ENCODE measurements at places on chromosomes 7 and 10.

DNA sequence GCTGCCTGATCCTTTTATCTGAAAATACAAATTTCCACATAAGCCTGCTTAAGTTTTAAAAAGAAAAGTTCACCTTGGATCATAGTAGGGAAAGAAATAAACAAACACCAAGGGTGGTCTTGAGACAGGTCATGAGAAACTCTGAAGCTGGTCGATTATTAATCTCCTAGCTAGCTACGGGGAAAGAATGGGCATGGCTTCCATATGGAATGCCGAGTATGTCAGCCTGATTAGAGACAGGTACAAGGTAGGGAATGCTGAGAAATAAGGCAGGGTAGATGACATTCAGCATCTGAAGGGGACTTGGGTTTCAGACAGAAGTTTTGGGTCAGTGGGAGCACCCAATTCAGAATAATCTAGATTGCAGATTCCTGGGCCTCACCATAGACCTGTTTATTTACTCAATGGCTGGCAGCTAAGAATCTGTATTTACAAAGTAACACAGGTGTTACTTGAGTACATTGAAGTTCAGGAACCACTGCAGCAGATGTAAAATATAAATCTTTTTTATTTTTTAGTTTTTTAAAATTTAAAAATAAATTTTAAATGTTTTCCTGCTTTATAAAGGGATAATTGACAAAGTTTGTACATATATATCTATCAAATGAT is 49.0 kb downstream of the SCIN start:
- DNase-seq: no peak

DNA sequence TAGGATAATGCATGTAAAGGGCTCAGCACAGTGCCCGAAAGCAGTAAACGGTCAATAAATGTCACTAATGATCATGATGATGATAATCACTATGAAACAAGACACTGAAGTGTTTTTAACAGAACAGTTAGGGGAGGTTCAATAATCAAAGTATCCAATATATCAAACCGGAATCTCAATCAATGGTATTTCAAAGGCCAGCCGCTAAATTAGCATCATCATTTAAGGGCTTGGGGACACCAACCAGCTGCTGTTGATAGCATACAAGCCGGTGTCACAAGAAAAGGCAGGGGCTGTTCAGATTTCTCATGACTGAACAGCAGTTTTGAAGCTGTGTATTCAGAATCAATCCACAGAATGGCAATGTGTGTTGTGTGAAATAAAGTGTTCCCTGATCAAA is 316.0 kb upstream of the NPVF start:
- no peak for DNase-seq

DNA sequence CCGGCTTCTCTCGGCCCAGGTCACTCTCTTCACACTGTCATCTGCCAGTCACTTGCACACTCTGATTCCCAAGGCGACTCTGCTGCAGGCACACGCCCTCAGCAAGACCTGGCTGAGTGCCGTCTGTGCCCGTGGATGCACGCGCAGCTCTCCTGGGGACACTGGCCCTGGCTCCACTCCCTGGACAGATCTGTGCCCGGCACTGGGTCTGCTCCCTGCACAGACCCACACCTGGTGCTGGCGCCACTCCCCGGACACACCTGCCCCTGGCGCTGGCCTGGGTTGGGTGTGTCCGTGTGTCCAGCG is 133.2 kb downstream of the DNAJB6 start:
- no peak for DNase-seq

DNA sequence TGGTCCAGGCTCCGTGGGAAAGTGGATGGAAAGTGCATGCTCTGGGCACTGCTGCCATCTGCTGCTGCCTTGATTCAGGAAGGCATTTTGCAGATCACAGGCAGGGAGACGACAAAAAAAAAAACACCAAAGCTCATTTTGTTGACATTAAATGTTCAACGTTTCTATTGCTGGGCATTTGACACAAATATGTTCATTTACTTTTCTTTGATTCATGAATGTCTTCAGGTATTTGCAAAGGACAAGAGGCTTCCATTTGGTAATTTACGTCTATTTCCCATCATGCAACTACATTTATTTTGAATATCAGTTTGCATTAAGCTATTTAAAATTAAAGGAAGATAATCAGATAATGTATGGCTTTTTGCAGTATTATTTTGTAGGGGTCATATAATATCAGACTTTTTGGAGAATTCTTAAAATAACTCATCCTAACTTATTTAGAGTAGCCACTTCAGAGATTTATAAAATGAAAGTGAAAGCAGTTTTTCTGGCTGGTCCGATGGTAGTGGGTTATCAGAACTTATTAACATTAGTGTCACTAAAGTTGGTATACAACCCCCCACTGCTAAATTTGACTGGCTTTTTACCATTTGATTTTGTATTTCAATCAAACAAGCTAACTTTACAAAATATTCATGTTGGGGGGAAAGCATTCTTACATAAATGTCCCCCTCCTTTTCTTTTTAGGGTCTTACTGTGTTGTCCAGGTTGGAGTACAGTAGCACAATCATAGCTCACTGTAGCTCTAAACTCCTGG is 65.3 kb downstream of the PDIA4 start:
- peak; percentile 63 for DNase-seq

GRCh38 chr7:30598121-30598876 is 3.6 kb downstream of the GARS1 start:
- DNase-seq: peak; percentile 43

DNA sequence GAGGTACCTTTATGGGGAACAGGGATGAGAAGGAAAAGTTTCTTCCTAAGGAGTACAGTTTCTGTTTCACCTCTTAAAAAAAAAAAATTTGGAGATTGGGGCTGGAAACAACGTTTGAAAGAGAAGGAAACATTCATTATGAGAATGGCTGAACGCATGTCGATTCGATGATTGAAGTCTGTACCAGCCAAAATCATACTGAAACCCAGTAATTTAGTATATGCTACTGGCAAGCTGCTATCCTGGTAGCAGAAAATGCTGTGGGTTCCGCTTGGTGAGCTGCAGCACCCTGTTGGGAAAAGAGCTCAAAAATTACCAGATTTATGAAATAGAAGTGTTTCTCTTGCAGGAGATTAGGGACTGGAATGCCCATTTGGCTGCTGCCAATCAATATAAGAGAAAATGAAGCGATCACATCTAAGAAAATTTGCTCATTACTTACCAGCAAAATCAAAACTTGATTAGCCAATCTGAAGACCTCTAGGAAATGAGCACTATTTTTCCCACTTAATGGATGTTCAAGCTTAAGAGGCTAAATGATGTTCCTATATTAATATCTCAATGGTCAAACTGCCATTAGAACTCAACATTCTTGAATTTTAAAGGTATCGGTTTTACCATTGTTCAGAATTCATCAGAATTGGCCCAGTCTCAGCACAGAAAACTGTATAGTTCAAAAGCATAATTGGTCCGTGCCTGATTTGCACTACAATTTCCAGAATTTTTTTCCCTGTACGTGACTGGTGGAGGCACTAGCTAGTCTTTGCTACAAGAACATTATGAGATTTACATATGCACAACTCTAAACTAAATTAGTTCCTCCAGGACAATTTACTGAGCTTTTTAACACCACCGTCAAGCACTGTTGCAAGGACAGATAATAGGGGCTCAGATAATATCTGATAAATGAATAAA is 1.2 kb upstream of the ITGB1 start:
- DNase-seq: no peak

GRCh38 chr7:50205011-50205410 is 99.5 kb upstream of the IKZF1 start:
- DNase-seq: no peak

DNA sequence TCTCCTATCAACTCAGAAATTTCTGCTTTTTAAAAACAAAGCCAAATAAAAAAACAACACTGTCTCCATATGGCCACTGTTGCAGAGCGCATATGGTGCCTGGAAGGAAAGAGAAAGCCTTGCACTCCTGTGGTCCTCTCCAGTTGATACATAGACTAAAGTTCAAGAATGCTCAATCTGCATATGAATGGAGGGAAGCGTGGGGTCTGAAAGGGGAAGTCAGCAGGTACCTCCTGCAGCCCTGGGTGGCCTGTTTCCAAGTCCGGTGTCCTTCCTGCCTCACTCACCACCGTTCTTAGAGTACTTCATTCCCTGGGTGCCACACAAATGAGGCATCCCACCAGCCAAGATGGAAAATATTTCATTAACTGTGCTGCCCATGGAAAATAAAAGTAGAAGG is 138.3 kb upstream of the PALS2 start:
- no peak for DNase-seq

DNA sequence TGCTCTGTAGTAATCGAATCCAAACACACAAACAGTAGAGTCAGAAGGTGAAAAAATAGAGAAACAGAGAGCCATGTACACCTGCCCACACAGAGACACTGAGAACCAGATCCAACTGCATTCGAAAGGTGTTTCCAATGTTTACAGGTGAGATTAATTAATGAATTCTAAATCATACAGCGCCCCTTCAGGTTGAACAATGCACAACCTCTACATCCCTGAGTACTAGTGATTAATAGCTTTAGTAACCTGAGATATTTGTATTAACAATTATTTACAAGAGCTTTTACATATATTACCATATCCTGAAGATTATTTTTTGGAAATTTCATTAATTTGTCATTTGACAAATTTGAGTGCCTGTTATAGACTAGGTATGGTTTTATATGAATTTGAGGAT is 7.6 kb upstream of the MRC1 start:
- DNase-seq: no peak

- DNase-seq: peak; percentile 95
These were observed 1.7 kb downstream of the TRIM8 start for GRCh38 chr10:102645741-102646609.

DNA sequence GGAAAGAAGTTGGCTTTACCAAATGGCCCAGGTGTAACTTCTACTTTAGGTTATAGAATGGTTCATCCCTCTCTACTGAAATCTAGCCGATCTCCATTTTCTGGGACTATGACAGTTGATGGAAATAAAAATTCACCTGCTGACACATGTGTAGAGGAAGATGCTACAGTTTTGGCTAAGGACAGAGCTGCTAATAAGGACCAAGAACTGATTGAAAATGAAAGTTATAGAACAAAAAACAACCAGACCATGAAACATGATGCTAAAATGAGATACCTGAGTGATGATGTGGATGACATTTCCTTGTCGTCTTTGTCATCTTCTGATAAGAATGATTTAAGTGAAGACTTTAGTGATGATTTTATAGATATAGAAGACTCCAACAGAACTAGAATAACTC is 43.6 kb downstream of the CCSER2 start:
- DNase-seq: no peak

- no peak for DNase-seq
These were observed at the start of gene PCDH15 for GRCh38 chr10:54800741-54801421. Gene PCDH15 (minus strand): TSS chr10:54801231. CDS start chr10:54664262, 136,969 bp downstream.

DNA sequence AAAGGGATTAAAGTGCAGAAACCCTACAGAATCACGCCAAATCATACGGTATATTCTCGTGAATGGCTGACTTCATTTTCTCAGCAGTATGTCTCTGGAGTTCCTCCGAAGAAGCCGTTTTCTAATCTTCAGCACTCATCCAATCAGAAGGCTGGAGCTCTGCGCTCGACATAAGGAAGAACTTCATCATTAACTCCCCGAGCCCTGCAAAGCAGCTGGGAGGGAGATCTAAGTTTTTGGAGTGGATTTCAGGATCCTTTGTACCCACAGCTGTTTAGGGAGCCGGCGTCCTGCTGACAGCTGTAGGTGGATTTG is 40.7 kb upstream of the SDK1 start:
- DNase-seq: no peak

DNA sequence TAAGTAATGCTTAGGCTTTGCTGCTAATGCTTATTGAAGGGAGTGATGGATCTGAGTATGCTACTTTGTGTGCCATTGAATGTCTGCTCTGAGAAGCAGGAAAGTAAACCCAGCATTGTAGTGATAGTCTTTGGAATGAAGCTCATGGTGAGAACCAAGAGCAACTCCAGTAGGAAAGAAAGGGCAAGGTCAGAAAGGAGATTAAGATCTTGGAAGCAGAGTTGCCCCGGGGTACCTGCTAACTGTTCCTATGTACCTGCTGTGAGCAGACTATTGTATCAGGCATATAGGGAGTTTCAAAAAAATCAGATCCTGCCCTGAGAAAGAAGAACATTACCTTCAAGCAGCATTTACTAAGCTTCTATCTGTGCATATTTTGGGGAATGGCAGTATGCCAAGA is 54.5 kb upstream of the AASS start:
- no peak for DNase-seq

GRCh38 chr7:15559416-15559928 is 2.3 kb downstream of the AGMO start:
- no peak for DNase-seq

DNA sequence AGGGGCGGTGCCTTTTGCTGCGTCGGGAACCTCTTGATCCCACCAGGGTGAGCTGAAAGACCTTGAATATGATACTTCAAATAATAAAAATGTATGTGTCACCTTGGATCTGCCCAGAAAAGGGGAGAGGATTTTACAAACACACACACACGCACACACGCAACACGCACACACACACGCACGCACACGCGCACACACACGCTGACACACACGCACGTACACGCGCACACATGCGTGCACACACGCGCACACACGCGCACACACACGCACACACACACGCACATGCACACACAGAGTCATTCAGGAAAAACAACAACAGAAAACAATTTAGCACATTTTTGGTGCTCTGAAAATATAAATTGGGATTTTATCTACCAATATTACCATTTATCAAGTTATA is 379.5 kb downstream of the PAXIP1 start:
- no peak for DNase-seq

GRCh38 chr7:158108646-158109293 is 478.9 kb downstream of the PTPRN2 start:
- DNase-seq: no peak

- no peak for DNase-seq
These were observed 238.1 kb downstream of the ZNF248 start for GRCh38 chr10:37619336-37619735.

DNA sequence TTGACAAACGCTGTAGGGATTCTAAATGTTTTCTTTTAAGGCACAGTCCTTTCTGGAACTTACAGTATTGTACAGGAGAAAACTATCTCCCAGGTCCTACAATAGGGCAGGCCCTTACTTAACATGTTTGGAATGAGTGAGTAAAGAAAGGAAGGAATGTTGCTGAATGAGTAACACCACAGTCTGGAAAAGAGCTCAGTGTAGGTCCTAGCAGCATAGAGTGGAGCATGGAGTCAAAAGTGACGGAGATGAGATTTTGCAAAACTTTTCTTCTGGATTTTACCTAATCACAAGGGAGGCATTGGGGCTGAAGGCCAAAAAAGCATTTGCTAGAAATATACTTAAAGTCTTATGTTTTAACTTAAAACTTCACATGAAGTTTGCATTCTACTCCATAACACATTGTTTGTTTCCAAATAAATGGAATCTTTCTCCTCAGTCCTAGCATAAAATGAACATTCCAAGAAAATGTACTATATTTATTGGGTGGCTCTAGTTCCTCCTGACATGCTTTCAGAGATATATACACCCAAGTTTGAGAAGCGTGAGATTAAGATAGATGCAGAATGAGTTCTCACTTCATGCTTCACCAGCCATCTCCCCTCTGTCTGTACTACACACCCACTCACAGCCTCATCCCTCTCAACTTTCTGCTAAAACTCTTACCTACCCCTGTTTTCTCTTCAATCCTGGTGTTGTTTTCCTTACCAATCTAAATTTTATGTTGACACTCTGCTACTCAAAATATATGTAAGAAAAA is 20.2 kb upstream of the ADD3 start:
- DNase-seq: no peak

Data from HS-5 (cell line).